Cerebellar cortex (tissue), 1 donor: ENCODE measurements at places on chromosomes 12 and 14.

DNA sequence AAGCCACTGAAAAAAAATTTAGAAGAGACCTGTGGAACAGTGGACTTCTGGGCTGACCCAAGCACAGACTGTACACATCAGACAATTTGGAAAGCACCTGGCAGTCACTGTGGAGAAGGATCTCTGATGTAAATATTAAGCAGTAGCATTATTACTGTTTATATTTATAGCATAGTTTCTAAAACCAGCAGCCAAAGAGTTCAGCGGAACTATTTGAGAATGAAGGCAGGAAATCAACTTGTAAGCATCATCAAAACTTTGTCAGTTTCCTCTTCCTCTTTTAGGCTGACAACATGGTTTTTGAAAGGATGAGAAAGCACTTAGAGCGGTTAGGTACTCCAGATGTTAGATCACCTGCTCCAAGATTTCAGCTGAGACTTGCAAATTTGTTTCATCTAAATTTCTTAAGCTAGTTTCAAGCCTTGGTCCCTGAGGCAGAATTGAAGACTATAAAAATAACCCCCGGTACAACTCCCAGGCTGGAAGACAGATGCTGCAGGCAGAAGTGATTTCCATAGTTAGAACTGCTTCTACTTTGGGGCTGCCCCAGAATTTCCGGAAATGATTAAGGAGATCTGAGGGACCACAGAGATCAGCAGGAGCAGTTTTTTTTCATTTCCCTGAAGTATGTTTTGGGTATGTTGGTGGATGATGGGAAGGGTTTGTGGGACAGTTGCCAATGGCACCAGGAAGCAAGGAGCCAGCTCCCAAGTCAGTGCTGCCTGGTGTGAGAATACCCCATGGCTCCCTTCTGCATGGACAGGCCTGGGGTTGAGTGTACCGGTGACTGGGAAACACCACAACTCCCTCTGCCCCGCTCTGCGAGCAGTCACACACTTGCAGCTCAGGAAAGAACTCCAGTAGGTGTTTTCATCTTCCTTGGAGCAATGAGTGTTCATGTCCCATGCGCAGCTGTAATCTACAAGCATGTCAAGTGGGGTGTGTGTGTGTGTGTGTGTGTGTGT is 354.5 kb downstream of the NUAK1 start:
- no peak for DNase-seq

DNA sequence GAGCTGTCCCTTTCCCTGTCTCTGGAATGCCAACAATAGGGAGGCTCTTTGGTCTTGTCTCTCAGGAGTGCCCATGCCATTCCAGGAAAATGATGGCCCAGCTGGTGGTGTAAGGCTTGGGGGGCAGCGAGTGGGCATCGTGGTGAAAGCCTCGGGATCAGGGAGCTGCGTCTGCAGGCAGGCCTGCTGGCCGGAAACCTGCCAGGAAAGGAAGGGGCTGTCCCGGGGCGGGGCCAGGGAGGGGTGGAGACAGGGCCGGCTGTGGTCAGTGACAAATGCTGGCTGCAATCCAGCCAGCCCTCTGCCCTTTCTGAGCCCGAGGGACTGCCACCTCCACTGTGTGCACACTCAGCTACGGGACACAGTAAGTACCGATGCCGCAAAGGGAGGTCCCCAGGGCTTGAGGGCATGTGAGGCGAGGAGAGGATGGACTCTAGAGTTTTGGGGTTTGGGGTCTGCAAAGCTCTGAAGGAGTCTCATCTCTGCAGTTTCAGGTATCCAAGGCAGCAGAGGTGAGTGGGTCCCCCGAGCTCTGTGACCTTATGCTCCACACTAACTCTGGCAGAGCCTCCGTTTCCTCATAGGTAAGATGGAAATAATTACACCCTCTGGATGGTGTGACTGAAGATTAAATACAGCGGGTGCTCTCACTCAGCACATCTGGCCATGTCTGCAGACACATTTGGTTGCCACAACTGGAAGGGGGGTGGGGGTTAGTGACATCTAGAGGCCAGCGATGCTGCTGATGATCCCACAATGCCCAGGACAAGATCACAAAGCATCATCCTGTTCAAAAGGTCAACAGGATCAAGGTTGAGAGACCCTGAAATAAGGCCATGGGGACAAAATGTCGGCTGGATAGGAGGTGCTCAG is at the start of gene SERPINA5:
TSS of gene SERPINA5 (plus strand) at position 300 of the 873 bp plus-strand sequence. CDS start 5,937 bp downstream, outside the sequence.
- no peak for DNase-seq

GRCh38 chr14:63745858-63746425 is 18.1 kb upstream of the SGPP1 start:
- no peak for DNase-seq

DNA sequence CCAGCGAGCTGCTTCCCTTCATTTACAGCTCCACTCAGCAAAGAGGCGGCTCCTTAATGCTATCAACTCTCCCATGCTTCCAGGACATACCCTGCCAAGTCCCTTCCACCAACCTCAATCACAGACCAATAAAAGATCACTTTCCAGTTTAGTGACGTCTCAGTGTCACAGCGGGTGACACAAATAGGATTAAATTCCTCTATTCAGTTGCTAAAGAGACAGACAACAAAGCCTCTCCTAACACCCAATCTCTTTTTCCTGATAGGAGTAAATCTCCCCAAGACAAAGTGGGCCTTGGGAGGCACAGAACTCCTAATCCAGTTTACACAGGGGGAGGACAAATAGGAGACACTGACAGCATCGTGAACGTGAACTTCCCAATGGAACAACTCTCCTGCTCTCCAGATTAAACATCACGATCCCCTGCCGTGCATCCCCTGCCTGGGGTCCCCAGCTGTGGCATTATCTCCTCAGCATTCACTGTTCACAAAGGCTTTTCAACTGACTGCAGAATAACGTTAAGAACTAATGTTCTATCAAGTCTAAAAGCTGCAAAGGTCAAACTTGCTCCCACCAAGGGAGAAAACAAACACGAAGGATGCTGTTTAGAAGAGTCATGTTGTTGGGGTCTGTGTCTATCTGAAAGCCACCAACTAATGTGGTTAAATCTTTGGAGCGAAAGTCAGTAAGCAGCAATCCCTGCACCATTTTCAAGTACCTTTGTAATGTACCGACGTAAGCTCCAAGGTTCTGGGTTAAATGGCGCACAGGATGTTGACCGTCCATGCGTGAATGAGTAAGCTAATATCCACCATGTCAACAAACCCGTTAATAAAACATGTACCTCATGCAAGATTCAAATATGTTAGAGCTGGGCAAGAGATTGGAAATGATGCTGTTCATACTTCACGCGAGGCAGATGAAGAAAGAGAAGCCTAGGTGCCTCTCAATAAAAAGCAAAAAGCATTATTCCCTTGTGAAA is 31.5 kb downstream of the TMEM132D start:
- DNase-seq = no peak

DNA sequence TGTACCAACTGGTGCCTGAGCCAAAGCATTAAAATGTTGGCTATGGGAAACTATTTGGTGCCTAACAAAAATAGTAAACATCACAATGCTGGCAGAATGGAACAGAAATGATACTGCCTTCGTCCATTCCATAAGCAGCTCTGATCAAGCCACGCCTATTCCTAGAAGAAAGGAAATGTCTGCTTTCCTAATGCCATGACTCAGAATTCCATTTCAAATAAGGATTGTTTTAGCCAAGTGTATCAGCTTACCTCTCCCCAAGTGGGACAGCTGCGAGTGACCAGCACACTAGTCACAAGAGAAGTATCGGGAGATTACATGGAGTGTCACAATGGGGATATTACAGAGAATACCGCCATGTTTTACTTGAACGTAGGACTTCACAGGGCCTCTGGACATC is 38.7 kb downstream of the GLT8D2 start:
- DNase-seq = no peak

- no peak for DNase-seq
Measured at GRCh38 chr12:110705309-110705708, 16.4 kb upstream of the HVCN1 start.

- no peak for DNase-seq
Measured at GRCh38 chr12:111819191-111820158, 22.6 kb upstream of the MAPKAPK5 start.

DNA sequence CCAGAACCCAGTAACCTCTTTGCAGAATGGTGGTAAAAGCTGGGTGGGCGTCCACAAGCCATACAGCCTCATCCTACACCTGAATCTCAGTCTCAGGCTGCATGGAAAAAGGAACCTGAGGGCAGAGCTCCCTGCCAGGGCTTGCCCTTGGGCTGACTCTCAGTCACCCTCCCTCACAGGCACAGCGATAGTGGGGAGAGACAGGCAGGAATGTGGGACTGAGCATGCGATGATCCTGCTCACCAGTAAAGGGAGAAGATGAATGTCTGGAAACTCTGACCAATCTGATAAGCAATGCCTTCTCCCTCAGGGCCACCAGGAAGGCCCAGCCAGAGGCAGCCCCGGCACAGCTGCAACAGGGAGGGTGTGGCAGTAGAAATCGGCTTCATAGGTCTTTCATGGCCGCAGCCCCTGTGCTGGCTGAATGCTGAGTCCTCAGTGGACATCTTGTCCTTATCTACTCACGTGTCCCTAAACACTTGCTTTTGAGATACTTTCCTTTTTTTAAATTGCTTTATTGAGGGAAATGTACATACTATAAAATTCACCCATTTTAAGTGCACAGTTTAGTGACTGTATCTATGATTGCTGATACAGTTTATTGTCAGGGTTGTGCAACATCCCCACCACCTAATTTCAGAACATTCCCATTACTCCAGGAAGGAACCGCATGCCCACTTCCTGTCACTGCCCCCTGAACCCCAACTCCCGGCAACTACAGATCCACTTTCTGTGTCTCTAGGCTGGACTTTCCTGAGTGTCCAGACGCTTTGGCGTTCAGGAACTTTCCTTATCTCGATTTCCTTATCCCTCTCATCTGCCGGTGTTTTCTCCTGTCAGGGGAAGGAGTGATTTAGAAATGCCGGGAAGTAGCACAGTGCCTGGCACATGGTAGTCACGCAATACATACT is 258.1 kb downstream of the PCNX1 start:
- DNase-seq = no peak

GRCh38 chr14:100076133-100076532 is 10.9 kb downstream of the EVL start:
- DNase-seq = peak; percentile 52

DNA sequence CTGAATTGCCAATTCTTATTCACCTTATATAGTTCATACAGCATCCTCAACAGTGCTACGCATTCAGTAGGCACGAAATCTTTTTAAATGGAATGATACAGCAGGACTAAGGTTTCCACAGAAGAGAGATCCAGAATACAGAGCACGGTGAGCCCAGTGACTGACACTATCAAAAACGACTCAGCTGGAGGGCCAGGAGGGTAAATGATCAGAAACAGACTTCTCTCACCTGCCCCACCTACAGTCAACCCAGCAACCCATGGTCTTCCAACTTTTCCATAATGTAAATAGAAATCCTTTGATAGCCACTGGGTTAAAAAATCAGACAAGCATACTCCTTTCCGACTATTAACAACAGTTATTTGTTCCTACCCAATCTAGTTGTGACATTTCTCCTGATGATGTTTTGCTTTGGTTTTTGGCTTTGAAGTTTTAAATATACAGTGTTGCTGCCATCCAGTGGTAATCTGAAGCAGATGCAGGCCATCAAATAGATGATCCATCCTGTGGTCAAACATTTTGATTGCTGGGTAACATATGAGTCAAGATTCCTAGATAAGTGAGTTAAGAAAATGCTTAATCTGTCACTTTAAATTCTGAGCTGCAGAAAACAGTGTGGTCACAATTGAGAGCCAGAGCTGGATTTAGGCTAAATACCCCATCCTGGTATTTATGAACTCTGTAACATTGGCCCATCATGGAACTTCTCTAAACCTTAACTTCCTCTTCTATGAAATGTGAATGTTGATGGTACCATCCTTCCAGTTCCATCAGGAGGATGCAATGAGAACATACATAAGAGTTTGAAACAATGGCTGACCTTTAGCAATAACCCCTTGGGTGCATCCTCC is 42.0 kb downstream of the GPHB5 start:
- DNase-seq = peak; percentile 65

- DNase-seq = no peak
Measured at GRCh38 chr14:35750202-35750904, 58.7 kb downstream of the RALGAPA1 start.

GRCh38 chr12:71009430-71010142 is 89.0 kb upstream of the PTPRR start:
- no peak for DNase-seq

GRCh38 chr14:85437148-85437547 is 92.8 kb upstream of the FLRT2 start:
- DNase-seq = no peak

GRCh38 chr14:23881282-23881681 is 72.3 kb upstream of the DHRS4 start:
- no peak for DNase-seq

- DNase-seq = no peak
Measured at GRCh38 chr14:98773814-98774213, 498.2 kb downstream of the BCL11B start.

DNA sequence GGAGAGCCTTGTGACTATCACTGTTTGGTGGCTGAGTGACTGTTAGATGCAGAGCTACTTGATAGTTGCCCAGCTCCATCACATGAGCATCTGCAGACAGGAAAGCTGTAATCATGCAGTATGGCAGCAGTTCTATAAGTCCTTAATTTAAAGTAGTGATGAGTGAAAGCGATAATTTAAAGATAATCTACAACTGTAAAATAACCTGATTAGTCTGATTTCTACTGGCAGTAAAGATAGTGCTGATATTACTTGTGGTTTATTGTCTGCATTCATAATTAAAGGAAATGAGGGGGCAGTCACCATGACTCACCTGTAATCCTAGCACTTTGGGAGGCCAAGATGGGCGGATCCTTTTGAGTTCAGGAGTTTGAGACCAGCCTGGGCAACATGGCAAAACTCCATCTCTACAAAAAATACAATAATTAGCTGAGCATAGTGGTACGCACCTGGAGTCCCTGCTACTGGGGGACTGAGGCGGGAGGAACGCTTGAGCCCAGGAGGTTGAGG is 41.2 kb upstream of the PLEKHD1 start:
- no peak for DNase-seq

- DNase-seq = no peak
Measured at GRCh38 chr14:73749706-73750530, 35.7 kb upstream of the PNMA1 start.

- DNase-seq = peak; percentile 80
Measured at GRCh38 chr14:67704484-67705089, 2.9 kb downstream of the RDH12 start.

GRCh38 chr12:27002141-27002540 is 12.0 kb downstream of the TM7SF3 start:
- DNase-seq = no peak

GRCh38 chr12:11815397-11815796 is 165.9 kb downstream of the ETV6 start:
- no peak for DNase-seq
